ENCODE measurements at places on chromosomes 11 and 22.

DNA sequence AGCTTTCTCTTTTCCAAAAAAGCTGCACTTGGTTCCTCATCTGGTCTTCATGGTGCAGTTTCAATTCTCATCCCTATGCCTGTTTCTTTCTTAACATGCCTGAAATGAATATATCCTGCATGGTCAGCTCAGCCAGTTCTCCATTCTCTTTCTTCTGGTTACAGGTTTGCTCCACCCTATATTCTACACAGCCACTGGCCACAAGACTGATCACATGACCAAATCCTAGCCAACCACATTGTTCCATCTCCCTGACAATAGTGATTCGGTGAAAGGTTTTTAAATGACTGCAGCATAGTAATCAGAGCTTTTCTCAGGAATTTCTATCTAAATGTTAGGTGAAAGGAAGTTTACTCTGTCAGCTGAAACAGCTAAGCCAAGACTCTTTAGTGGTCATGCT lies 891.4 kb downstream of the METTL15 start:
- no peak for DNase-seq

GRCh38 chr11:118010738-118011461 lies 24.7 kb downstream of the IL10RA start:
- no peak for DNase-seq

DNA sequence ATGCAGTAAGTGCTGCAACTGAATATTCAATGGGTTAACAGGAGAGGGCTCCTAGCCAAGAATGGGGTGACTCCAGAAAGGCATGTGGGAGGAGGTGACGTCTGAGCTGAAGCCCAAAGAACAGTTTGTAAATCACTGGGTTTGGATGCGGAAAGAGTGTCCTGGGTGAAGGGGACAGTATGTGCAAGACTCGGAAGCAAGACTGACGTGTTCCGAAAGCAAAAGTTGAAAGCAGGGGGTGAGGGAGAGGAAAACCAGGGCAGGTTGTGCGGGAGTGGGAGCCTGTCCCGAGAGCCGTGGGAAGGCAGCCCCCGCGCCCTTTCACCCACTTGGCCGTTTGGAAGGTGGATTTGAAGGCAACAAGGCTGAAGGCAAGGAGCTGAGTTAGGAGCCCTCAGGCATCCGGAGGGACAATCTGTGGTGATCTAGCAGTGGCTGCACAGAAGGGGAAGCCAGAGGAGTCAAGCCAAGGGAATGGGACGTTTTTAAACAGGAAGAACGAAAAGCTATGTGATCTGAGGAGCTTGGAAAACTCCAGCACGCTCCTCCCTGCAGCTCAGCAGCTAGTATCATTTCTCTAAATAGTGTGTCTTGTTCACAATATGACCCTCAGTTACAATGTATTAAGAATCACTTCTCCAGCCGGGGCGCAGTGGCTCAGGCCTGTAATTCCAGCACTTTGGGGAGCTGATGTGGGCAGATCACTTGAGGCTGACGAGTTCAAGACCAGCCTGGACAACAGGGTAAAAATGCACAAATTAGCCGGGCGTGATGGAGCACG lies 7.7 kb downstream of the SLC25A18 start:
- DNase-seq = no peak

- no peak for DNase-seq
Measured at GRCh38 chr11:38060920-38061319, 1462.9 kb upstream of the RAG2 start.

DNA sequence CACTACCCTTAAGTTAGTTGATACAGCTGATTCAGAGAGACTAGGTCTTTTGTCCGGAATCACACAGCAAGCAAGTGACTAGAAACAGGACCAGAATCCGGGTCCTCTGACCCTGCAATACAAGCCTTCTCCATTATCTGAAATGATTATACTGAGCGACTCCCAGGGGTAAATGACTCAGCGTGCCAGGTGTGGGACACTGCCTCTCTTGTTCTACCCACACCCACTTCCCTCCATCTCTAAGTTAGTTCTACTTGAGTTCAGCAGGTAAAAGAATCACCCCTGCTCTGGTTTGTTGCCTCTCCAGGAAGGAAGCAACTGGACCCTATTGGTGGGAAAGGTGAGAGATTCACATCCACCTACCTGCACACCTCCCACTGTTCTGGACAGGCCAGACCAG lies 156.9 kb downstream of the DBX1 start:
- DNase-seq = no peak

DNA sequence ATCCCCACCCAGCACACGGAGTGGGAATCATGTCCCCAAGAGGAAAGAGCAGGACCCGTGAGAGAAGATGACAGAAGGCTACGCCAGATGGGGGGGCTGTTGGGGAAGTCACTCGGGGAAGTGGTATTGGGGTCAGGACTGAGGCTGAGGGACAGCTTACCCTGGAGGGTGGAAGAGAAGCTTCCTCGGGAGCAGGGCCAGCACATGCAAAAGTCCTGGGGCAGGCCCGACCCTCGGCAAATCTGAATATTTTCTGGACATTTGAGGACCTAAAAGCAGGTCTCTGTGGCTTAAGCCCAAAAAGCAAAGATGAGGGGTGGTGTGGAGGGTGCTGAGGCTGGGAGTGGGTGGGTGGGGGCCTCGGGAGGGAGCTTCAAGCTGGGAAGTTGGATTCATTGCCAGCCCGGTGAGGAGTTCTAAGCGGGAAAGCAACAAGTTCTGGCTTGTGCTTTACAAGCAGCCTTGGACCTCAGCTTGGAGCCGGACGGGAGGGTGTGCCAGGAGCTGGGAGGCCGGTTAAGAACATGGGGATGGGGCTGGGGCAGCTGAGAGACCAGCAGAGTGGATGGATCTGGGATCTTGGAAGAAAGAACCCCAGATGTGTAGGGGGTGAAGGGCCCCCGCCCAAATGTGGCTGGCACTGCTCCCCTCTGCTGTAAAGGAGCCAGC lies 34.9 kb downstream of the GRAMD4 start:
- DNase-seq = no peak

- no peak for DNase-seq
Measured at GRCh38 chr22:27510024-27510423, 291.5 kb downstream of the MN1 start.

GRCh38 chr11:62770778-62771143 lies 435 bp upstream of the TAF6L start:
- peak; percentile 21 for DNase-seq

DNA sequence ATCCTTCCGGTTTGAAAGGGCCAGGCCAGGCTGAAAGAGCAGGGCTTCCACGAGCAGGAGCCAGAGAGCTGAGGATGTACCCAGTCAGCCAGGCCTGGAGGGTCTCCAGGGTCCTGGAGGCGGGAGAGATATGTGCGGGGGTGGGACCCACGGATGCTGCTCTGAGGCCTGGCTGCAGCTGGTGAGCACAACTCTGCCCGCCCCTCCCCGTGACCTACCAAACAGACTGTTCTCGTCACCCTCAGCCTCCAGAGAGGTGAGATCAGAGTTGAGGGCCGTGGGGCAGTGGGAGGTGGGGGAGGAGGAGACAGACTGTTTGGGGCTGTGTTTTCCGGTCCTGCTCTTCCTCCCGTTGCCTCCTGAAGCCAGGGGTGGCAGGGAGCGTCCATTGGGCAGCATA lies 42.2 kb downstream of the TRIOBP start:
- no peak for DNase-seq

GRCh38 chr22:21972293-21972779 lies 10.3 kb downstream of the TOP3B start:
- DNase-seq = peak; percentile 54

GRCh38 chr11:77038029-77038824 lies 4.0 kb downstream of the B3GNT6 start:
- DNase-seq = no peak

DNA sequence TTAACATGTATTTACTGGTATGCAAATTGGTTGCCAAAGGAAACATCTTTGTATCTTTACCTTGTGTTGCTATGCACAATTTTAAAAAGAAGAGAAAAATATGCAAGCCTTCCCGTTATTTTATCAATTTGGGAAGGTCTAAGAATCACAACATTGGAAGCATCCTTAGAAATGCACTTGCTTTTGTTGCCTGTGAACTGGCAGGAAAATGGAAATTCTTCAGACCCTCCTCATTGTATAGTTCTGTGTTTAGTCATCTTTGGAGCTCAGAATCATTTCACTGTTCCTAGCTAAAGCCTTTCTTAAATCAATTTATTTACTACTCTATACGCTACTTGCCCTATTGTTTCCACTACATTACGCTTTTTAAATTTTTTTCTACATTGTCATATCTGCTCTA lies 574.5 kb downstream of the DLG2 start:
- no peak for DNase-seq

DNA sequence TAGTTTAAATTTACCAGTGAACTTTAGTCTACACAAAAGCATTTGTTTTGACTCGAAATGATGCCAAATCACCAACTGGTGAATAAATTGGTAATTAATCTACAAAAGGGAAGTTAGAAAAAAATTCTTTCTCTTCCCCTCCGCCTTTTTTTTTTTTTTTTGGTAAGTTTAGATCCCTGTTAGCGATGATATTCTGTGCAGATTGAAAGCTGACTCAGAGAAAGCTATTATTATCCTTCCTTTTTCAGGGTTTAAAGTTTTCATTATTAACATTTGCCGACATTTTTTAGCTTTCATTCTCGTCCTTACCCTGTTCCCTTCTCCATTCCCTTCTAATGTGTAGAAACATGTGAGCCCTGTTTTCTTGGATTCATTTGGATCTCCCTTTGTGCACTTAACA lies 16.8 kb upstream of the NUP160 start:
- no peak for DNase-seq

DNA sequence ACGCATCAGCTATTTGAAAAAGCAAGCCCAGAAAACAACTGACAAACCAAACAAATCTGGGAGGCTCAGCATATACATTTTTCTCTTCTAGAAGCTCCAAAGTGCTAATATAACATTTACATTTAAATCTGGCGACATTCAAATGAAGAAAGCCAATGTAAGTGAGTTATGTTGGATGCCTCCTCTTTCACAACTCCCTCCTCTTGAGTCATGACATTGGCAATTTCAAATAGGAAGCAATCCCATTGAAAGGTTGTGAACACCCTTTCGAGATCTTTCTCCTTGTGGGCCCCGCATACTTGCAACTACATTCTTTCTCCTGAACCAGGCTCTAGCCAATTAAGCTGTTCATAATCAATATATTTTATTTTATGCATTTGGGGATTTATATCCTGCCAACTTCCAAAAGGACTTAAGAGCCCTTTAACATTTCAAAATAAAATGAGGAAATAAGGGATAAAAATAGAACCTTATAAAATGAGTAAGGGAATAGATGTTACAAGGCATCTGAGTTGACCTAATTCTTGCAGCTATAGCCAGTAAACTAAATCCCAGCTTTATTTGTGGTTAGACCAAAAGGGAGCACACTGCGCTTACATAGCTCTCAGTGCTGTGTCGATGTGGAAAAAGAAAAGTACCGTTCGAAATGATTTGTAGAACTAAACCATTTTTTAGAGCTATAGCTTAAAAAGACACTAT lies 129.5 kb upstream of the SESN3 start:
- no peak for DNase-seq

GRCh38 chr11:64583296-64584262 lies 7.4 kb upstream of the SLC22A12 start:
- no peak for DNase-seq

DNA sequence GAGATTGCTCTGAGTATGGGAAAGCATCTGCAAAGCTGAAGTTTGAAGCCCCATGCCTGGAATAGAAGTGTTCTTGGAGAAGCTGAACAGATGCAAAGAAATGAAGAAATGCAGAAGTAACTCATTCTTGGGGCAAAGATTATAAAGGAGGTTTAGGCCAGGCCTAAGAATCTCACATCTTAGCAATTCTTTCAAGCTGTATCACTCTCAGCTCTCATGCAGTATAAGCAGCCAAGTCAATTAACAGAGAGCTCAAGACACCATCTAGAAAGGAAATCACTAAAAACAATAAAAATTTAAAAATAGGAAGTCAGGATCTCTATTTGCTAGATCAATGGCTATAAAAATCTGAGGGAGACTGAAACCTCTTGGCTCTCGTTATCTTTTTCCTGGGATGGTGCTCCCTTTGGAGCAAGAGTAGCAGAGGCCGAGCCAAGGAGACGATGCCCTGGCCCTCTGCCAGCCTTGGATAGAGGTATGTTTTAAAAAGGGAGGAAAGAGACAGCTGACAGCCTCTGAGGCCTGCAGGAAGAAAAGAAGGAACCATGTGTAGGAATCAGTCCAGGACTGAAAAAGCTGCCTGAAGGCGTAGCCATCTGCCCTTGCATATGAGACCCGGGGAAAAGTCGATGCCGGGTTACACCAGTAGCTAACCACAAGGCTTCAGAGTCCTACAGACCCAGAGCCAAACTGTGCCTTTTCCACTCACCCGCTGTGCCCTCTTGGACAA lies 229.8 kb downstream of the BLID start:
- DNase-seq = no peak

DNA sequence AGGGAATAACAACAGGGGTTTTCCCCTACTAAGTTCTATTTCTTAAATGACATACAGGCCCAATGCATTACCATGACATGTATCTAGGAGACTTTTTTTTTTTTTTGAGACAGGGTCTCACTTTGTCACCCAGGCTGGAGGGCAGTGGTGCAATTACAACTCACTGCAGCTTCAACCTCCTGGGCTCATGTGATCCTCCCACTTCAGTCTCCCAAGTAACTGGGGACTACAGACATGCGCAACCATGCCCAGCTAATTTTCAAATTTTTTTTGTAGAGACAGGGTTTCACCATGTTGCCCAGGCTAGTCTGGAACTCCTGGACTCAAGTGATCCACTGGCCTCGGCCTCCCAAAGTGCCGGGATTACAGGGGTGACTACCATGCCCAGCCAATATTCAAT lies 7.5 kb downstream of the CPSF7 start:
- no peak for DNase-seq

GRCh38 chr11:120249279-120250262 lies 9.6 kb downstream of the POU2F3 start:
- DNase-seq = no peak

GRCh38 chr11:8717544-8717875 lies 34.9 kb downstream of the RPL27A start:
- no peak for DNase-seq

GRCh38 chr11:13141731-13142709 lies 132.9 kb downstream of the RASSF10 start:
- DNase-seq = no peak

Measured in activated CD4-positive, alpha-beta T cell treated with anti-CD3 and anti-CD28 coated beads, Interleukin-2, amount 50 U/mL, for 16 hours (primary cell).